ENCODE measurements at places on chromosomes 4 and X.
A peak's percentile ranks its signal among the peaks of the same experiment; 100 is the strongest.

GRCh38 chrX:81875800-81876199 is 673.9 kb downstream of the SH3BGRL start:
- no peak for DNase-seq

- DNase-seq, result no peak
Observed at GRCh38 chr4:122170775-122171174, 18.6 kb downstream of the BLTP1 start.

DNA sequence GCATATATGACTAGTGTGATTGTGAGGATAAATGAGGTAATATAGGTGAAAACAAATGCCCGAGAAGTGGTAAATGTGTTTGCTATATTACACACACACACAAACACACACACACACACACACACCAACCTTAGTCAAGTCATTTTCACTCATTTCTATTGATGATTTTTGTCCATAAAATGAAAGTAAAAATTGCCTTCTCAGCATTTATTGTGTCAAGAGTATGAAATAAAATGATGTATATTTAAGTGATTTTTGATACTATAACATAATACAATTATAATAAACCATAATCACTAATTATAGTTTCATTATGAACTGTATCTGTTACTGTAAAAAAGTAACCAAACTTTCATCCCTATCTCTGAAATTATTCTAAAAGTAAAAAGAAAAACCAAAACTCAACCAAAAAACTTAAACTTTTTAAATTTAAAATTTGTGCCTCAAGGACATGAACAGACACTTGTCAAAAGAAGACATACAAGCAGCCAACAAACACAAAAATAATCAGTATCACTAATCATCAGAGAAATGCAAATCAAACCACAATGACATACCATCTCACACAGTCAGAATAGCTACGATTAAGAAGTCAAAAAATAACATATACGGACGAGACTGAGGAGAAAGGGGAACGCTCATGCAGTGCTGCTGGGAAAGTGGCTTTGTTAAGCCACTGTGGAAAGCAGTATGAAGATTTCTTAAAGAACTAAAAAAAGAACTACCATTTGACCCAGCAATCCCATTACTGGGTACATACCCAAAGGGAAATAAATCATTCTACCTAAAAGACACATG is 601.0 kb downstream of the TMA16 start:
- no peak for DNase-seq

DNA sequence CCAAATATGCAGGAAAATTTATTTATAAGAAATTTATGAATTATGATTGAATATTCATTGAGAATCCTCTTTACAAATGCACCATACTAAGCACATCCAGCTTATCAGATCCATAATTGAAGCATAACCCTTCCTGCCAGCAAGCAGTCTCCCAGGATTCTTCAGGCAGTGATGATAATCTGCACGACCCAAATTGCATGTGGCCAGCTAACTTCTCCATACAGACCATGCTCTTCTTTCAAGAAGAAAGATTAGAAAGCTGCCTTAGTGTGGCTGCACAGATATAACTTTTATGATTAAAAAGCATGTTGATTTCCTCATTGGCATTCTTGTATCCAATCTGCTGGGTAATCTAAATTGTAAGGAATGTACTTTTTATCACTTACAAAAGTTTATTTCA is 3.3 kb upstream of the CBR4 start:
- no peak for DNase-seq

- DNase-seq, result no peak
Observed at GRCh38 chr4:145530189-145530588, 48.5 kb downstream of the SMAD1 start.

- DNase-seq, result no peak
Observed at GRCh38 chr4:95000076-95000648, 242.4 kb downstream of the BMPR1B start.

GRCh38 chrX:37989304-37989703 is 17.0 kb upstream of the SYTL5 start:
- DNase-seq, result no peak

DNA sequence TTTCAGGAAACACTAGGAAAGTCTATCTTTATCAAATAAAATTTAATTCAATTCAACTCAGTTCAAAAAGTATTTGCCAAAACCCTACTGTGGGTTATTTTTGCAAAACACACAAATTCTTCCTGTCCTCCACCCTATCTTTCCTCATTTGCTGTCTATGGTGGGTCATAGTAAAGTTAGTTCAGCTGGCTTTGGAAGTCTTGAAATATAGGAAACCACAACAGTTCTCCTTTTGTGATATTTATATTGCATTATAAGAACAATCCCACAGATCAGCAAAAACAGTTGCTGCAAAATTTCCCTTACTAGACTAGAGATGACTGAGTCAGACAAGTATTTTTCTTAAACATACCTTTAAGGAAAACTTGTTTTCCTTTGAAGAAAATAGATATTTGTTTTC is 22.2 kb downstream of the CYBB start:
- DNase-seq, result no peak

DNA sequence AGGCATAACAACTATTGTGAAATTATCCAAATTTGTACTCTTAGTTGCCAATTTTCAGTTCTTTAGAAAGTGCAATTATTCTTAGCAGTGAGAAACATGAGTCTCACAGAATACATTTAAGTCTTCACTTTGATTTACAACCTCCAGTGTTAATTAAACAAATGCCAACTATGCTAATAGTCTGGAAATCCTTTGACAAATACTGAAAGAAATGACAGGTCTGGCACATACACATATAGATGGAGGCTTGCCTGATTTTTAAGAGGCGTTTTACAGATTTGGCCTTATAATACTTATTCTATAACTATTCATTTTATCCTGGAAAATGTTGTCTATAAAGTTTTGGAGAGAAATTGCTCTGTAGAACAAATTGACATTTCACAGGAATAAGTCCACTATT is 320.1 kb downstream of the TRIML1 start:
- DNase-seq, result no peak

- peak; percentile 20 for DNase-seq
Observed at GRCh38 chrX:129540068-129540653, at the start of gene OCRL. OCRL (plus strand) TSS chrX:129540259; CDS start chrX:129540440, 181 bp downstream.

DNA sequence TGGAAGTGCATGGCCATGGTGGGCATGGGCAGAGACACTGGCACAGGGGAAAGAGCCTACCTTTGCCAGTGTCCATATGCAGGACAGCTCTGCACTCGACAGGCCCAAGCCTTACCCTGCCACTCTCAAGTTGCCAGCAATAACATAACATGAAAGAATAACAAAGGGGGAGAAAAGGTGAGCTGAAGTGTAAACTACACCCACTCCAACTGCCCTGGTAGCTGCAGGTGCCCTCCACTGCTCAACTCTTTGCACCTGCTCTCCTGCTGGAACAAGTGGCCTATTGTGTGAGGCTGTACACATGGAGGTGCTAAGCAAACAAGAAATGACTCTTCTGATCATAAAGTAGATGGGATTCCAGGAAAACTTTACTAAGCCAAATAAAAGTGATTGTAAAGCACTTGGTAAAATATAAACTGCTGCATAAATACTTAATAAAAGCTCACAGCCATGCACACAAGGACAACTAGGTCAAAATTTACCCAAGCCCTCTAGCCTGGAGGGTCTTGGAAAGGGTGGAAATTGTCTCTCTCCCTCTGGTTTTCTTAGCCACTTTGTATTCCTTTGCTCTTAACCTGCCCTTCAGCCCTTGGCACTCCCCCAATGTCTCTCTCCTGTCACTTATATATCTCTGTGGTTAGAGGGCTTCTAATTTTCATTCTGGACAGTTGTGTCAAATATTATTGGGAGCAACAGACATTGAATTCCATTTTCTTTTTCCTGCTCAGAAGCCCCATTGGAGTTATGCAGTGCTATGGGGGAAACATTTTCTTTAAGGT is 261.2 kb upstream of the GPC4 start:
- no peak for DNase-seq

- DNase-seq, result no peak
Observed at GRCh38 chr4:164937576-164938270, 39.7 kb downstream of the TRIM61 start.

DNA sequence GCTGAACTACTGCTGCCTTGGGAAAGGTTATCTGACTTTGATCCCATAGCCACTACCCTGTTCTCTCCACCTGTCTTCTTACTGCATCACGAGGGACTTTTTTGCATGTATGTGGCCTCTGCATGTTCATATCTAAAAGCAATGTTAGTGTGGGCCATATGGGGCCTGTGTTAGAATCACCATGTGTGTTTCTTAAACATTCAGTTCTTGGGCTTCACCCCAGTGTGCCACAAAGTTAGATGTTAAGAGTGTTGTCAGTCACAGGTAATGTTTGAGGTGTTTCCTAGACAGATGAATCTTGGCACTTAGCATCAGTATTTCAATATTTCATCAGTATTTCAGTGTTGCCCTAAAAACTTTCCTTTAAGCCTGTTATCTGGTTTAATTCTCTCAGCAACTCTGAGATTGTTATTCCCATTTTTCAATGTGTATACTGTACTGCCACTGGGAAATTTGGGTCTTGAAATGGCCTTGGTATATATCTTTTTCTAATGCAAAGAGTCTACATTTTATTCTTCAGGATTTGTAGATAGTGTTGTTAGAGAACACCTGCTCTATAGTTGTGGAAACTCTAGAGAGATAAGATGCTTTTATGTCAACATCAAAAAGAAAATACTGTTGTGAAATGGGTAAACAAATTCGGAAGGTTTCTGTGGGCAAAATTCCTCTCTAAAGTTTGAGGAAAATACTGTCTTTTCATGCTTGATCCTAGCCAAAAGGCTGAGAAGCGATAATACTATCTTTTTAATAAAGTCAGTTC is 259.7 kb downstream of the BMPR1B start:
- DNase-seq, result no peak

DNA sequence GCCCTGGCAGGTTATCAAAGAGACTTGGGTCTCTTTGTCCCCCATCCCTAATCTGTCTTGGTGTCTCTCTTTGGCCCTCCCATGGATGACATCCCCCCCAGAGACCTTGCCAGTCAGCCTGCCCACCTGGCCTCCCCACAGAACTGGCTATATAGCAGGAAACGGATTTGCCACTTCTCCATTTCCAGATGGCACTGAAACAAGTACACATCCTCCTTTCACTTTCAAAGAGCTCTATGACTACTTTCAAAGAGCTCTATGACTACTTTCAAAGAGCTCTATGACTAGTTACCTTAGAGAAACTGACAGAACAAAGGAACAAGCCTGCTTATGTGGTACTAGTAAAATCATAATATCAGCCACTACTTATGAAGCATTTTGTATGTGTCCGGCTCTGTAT is 175.3 kb downstream of the MAML3 start:
- no peak for DNase-seq

GRCh38 chr4:16082426-16083240 is 1.2 kb downstream of the PROM1 start:
- no peak for DNase-seq

- no peak for DNase-seq
Observed at GRCh38 chr4:11743236-11743635, 314.5 kb upstream of the HS3ST1 start.

DNA sequence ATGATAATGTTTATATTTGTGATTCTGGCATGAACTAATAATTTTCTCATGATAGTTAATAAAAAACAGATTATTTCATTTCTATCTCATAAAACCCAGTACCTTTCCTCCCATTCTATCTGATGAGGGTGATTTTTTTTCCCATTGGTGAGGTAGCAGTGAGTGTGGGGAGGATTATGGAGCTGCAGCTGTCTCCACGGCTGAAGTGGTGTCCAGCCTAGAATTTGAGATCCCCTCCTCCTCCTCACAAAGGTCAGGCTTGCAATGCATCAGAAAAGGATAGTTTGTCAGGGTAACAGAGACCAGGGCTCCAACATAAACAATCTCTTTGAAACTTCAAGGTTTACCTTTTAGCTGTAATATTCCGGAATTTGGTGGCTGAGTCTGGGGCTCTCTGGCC is 60.9 kb downstream of the C4orf51 start:
- no peak for DNase-seq

DNA sequence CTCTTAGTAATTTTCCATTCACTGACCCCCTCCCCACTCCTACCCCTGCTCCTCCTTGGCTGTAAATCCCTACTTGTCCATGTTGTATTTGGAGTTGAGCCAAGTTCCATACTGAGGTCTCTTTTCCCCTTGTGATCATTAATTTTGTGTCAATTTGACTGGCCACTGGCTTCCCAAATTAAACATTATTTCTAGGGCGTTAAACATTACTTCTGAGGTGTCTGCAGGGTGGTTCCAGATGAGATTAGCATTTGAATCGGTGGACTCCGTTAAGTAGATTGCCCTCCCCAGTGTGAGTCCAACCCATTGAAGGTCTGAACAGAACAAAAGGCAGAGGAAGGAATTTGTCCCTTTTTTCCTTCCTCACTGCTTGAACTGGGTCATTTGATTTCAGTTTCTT is 25.7 kb downstream of the SLC39A8 start:
- DNase-seq, result no peak

- DNase-seq, result no peak
Observed at GRCh38 chr4:152747444-152747843, 32.1 kb downstream of the TIGD4 start.

DNA sequence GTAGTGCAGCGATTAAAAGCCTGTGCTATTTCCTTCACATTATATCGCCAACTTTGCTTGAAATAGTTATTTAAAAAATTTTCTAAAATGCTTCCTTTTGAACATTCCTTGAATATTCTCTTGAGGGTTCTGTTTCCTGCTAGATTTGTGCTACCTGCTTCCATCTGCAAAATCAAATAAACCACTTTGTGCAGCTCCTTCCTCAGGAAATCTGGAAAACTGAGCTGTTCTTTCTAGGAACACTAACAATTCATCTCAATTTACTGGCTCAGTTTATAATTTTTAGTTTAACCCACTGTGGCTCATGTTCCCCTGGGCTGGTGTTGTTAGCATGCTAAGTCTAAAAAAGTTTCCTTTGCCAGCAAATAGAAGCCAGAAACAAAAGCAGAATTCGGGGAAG is 88.1 kb upstream of the LCORL start:
- DNase-seq, result no peak

- DNase-seq, result no peak
Observed at GRCh38 chrX:140724736-140725135, 15.2 kb downstream of the LINC00632 start.

DNA sequence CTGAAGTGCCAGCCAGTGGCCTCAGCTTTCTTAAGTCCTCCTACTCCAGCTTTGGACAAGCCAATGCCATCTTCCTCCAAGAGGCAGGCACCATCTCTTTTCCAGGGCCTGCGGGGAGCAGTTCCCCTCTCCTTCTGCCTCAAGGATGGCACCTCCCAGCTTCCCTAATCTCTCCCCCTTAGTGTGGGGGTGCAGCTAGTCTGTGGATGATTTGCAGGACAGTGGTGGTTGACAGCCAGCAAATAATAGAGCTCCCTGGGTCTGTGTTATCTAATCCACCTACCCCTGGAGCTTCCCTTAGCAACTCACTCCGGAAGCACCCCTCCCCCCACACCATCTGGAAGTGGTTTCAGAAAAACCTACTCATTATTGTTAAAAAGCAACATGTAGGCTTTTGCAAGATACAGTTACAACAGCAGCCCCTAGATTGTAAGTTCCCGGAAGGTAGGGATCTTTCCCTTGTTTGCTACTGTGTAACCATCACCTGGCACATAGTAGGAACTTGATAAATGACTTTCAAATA is 247.1 kb downstream of the BCOR start:
- DNase-seq, result no peak

- no peak for DNase-seq
Observed at GRCh38 chrX:14676431-14676830, 147.1 kb downstream of the GLRA2 start.

Data from stimulated activated CD4-positive, alpha-beta T cell treated with anti-CD3 and anti-CD28 coated beads, TNF-alpha, amount 100 ng/mL, for 4 hours (primary cell).